ENCODE measurements at places on chromosomes 4 and X. TPM values are rescaled to one million over a fixed set of nuclear protein-coding genes. Genes with fewer than 3 reads are reported as not detected.

- H3K27ac ChIP-seq: no peak overlapping the region
- no peaks in the 10 kb centered on the region for H3K36me3 ChIP-seq
- H3K27me3 ChIP-seq: no peaks in the 10 kb centered on the region
- H3K4me1 ChIP-seq: no peaks in the 10 kb centered on the region
- peak; percentile 85 for DNase-seq
Measured at GRCh38 chr4:182653596-182653995, 263.6 kb downstream of the DCTD start.

The LANCL3 gene
- not detected for total RNA-seq

- H3K4me3 ChIP-seq: no peak overlapping the region
- no peak for DNase-seq
- no peaks in the 10 kb centered on the region for H3K36me3 ChIP-seq
- H3K4me1 ChIP-seq: no peaks in the 10 kb centered on the region
- no peaks in the 10 kb centered on the region for H3K27me3 ChIP-seq
Measured at GRCh38 chr4:112448306-112449132, 67.5 kb downstream of the NEUROG2 start.

The TCEAL9 gene
- total RNA-seq: 107 TPM

DNA sequence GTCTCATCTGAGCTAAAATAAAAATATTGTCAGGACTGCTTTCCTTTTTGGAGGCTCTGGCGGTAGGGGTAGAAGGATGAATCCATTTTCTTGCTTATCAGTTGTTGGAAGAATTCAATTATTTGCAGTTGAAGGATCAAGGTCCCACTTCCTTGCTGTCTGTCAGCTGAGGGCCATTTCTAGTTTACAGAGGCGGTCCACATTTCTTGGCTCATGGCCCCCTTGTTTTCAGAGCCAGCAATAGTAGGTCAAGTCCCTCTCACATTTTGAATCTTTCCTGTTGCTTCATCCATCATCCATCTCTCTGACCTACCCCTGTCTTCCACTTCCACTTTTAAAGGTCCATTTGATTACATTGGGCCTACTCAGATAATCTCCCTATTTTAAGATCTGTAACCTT is 1099.3 kb upstream of the DIAPH2 start:
- no peaks in the 10 kb centered on the region for H3K4me1 ChIP-seq
- H3K36me3 ChIP-seq: no peaks in the 10 kb centered on the region
- H3K27me3 ChIP-seq: no peaks in the 10 kb centered on the region

GRCh38 chrX:102345916-102346315 is 93.9 kb downstream of the NXF2B start:
- no peak overlapping the region for H3K27ac ChIP-seq
- no peak overlapping the region for H3K4me3 ChIP-seq
- no peaks in the 10 kb centered on the region for H3K4me1 ChIP-seq
- DNase-seq: peak; percentile 11
- no peaks in the 10 kb centered on the region for H3K36me3 ChIP-seq
- H3K27me3 ChIP-seq: no peaks in the 10 kb centered on the region

The GLOD5 gene
- total RNA-seq: not detected

DNA sequence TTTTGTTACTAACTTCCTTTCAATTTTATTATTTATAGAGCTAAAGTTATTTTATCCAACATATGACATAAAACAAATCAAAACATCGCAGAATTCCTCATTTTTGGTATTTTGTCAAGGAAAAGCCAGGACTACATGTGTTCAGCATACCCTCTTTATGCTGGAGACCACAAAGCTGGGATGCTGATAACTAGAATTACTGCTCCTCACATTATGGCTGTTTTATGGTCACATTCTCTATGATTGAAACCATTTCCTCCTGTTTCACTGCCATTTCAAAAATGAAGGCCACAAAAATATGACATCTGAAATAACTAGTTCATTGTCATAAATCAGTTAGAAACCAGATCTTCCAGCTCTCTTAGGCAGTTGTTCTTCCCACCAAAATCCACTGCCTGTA is 41.7 kb downstream of the KLHL34 start:
- H3K27ac ChIP-seq: no peak overlapping the region
- DNase-seq: no peak
- no peaks in the 10 kb centered on the region for H3K36me3 ChIP-seq
- no peaks in the 10 kb centered on the region for H3K27me3 ChIP-seq
- H3K4me3 ChIP-seq: no peak overlapping the region

The ODAM gene
- total RNA-seq: not detected

- H3K4me3 ChIP-seq: no peak overlapping the region
- DNase-seq: no peak
- H3K4me1 ChIP-seq: no peaks in the 10 kb centered on the region
Measured at GRCh38 chr4:79907001-79907400, 166.0 kb downstream of the ANTXR2 start.

DNA sequence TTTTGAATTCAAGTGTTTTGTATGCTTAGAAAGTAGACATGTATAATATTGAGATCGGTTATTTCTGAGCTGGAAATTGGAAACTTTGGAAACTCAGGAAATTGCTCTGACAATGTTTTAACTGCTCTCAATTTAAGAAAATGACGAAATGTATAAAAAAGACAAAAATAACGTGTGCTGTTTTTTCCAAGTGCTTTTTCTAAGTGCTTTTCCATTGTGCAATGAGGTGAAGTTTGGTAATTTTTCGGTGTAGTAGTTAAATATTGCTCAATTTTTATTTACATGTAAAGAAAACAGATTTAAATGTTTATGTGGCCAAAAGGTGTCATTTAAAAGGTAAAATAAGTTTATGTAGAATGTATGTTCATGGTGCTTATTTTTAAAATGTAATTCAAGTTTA is 39.4 kb upstream of the RHOH start:
- no peaks in the 10 kb centered on the region for H3K4me1 ChIP-seq
- no peak for DNase-seq
- H3K27ac ChIP-seq: no peak overlapping the region
- no peak overlapping the region for H3K4me3 ChIP-seq
- H3K36me3 ChIP-seq: no peaks in the 10 kb centered on the region
- no peaks in the 10 kb centered on the region for H3K27me3 ChIP-seq

DNA sequence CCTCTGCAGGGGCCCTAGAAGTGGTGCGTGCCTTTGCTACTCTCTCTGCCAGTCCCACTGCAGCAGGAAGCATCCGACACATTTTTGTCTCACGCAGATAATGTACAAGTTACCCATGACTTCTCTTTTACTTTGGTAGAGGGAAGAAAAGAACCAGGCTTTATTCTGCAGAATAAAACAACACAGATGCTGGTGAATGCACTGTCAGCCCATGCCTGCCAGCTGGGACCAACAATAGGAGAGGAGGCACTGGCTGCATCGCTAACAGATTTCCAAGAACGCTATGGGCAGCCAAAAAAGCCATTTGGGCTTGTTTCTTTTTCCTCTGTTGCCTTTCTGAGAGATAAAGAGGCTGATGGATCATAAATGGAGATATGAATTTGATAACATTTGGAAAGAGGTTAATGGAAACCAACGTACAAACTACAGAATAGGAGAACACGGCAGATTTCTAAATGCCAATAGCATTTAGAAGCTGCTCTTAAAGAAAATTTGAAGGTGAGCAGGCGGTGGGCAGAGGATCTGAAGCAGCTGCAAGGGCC is 47.5 kb upstream of the IGFBP7 start:
- H3K36me3 ChIP-seq: no peaks in the 10 kb centered on the region
- H3K27ac ChIP-seq: no peak overlapping the region
- no peak overlapping the region for H3K4me3 ChIP-seq
- DNase-seq: no peak
- no peaks in the 10 kb centered on the region for H3K4me1 ChIP-seq
- no peaks in the 10 kb centered on the region for H3K27me3 ChIP-seq

DNA sequence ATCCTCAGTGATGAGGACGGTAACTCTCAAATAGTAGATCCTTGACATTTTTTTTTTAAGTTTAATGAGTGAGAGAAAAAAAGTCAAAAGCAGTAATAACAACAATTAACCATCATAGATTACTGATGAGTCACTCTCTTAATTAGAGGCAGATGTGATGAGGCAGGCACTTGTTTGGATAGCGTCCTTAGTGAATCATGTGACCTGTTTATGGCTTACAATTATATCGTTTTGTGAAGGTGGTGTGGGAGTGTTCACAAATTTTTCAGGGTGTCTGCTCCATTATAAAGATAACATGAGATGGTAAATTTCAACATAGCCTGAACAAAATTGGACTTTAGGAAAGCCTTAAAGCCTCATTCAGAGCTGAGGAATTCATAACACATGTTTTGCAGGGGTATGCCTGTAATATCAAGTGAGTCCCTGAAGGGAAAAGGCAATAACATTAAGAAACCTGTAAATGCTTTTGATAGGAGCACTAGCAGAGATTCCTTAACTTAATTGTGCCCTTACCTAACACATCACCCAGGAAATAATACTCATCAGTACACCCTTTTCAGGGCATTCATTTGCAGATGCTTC is 51.9 kb upstream of the XIAP start:
- H3K4me3 ChIP-seq: no peak overlapping the region
- peaks cover 2% of the 10 kb centered on the region for H3K4me1 ChIP-seq
- peak; percentile 23 for DNase-seq
- H3K36me3 ChIP-seq: no peaks in the 10 kb centered on the region

DNA sequence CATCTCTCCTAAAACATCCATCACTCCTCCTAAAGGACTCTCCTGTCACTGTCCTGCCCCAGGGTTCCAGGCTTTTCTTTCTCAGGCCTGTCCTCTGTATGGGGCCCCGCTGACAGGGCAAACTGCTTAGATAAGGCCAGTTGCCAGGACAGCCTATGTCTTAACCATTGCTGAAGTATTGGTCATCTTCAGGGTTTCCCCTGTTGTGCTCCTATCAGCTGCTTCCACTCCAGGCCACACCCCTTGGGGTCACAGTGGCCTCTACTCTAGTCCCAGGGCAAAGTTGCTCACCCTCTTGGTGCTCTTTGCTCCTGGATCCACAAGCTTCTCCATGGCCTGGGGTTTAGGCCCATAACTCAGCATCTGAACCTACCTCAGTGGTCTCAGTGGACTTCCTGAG is 138.0 kb upstream of the PJA1 start:
- H3K27ac ChIP-seq: no peak overlapping the region
- DNase-seq: no peak
- no peak overlapping the region for H3K4me3 ChIP-seq
- H3K4me1 ChIP-seq: no peaks in the 10 kb centered on the region
- H3K27me3 ChIP-seq: no peaks in the 10 kb centered on the region

- peak; percentile 78 for DNase-seq
- no peaks in the 10 kb centered on the region for H3K36me3 ChIP-seq
- peaks cover 4% of the 10 kb centered on the region for H3K4me1 ChIP-seq
- H3K27ac ChIP-seq: no peak overlapping the region
- H3K4me3 ChIP-seq: no peak overlapping the region
- no peaks in the 10 kb centered on the region for H3K27me3 ChIP-seq
Measured at GRCh38 chr4:137267024-137267423, 265.3 kb downstream of the PCDH18 start.

The MYL5 gene
- 14.4 TPM for total RNA-seq

The TEX11 gene
- under 0.01 TPM for total RNA-seq

- no peak overlapping the region for H3K4me3 ChIP-seq
- no peaks in the 10 kb centered on the region for H3K4me1 ChIP-seq
- no peaks in the 10 kb centered on the region for H3K27me3 ChIP-seq
- peak overlapping the region; percentile 14 for H3K27ac ChIP-seq
- no peaks in the 10 kb centered on the region for H3K36me3 ChIP-seq
Measured at GRCh38 chrX:69027181-69028005, 137.9 kb downstream of the PJA1 start.

DNA sequence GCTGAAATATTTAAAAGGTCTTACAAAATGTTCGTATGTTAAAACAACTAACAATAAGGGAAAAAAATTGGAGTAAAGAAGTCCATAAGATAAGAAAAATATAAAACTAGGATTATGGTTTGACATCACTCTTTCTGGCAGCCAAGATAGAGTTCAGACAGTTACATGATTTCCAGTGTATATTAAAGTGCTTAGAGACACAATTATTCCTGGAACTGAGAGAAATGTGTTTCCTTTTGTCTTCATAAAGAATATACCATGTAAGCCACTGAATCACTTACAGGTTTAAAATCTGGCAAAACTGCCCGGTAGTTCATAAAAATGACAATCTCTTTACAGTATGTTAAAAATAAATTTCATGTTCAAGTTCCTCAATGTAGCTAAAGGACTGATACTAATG is 538.7 kb upstream of the ATOH1 start:
- H3K4me1 ChIP-seq: no peaks in the 10 kb centered on the region
- no peak overlapping the region for H3K27ac ChIP-seq
- no peak overlapping the region for H3K4me3 ChIP-seq
- H3K27me3 ChIP-seq: no peaks in the 10 kb centered on the region
- no peak for DNase-seq

DNA sequence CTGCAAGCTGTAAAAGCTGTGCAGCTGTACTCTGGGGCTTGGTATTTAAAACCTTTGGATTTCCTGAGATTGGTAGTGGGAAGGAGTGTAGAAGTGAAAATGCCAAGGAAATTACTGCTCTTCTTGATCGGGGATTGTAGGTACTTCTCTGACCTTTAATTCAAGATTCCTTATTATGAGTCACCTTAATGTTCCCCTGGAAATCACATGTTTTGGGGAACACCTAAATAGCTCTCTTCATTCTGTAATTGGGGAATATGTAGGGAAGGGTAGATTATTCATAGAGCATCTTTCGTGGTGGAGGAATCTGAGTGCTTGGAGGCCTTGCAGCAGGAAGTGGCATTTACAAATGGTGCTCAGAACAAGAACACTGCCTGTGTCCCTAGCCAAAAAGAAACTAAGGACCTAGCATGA is 137.8 kb downstream of the UCHL1 start:
- no peak overlapping the region for H3K27ac ChIP-seq
- DNase-seq: peak; percentile 15
- H3K4me1 ChIP-seq: no peaks in the 10 kb centered on the region
- no peak overlapping the region for H3K4me3 ChIP-seq

GRCh38 chr4:152328582-152328981 is 207.3 kb downstream of the FBXW7 start:
- H3K4me1 ChIP-seq: no peaks in the 10 kb centered on the region
- no peak overlapping the region for H3K27ac ChIP-seq
- H3K36me3 ChIP-seq: no peaks in the 10 kb centered on the region

GRCh38 chr4:56958111-56958517 is 19.3 kb downstream of the NOA1 start:
- H3K36me3 ChIP-seq: no peaks in the 10 kb centered on the region
- DNase-seq: peak; percentile 97
- no peaks in the 10 kb centered on the region for H3K27me3 ChIP-seq
- no peak overlapping the region for H3K4me3 ChIP-seq

DNA sequence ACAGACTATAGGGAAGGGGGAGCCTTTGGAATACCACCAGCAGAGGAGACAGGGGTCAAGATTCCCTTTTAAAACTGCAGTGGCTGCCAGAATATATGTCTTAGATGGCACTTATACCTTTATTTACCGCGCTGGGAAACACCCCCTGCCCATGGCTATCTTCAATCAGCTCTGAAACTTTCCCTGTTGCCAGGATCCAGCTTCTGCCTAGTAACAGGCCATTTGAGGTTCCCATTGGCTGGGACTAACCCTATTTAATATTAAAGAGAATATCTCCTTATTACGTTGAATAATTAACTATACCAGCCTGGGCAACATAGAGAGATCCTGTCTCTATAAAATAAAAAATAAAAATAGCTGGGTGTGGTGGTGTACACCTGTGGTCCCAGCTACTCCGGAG is 23.8 kb downstream of the SOWAHB start:
- no peaks in the 10 kb centered on the region for H3K4me1 ChIP-seq
- no peaks in the 10 kb centered on the region for H3K36me3 ChIP-seq
- no peak overlapping the region for H3K27ac ChIP-seq
- no peak for DNase-seq
